ENCODE measurements at places on chromosomes 2 and 18. TPM values are rescaled to one million over a fixed set of nuclear protein-coding genes. Genes with fewer than 3 reads are reported as not detected.

TPO gene
- not detected for total RNA-seq

ZSWIM2 gene
- total RNA-seq = under 0.01 TPM

SERPINB12 gene
- not detected for total RNA-seq

FAM98A gene
- 16.0 TPM for total RNA-seq

GPR75 gene
- 1.3 TPM for total RNA-seq

Measured in dermis microvascular lymphatic vessel endothelial cell (primary cell).